ENCODE measurements at places on chromosomes 12 and 14.

DNA sequence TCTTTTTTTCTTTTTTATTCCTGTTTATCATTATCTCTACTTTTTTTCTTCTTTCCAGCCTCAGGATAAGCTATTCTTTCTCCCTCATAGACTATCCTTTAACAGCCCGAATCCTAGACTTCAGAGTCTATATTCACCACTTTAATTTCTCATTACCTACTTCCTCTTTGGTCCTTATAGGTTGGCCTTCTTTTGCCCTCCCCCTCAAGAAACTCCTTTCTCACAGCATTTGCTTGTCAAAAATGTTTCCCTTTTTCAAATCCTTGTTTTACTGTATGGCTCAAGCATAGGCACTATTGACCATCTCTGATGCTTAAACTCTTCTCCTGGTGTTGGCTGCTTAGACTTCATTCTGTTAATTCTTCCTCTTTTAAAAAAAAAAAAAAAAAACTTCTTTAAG, 52.5 kb downstream of the KIAA0586 start:
- DNase-seq: no peak

GRCh38 chr14:39212693-39213092, 21.0 kb upstream of the MIA2 start:
- no peak for DNase-seq

GRCh38 chr14:101247842-101248725, 313.2 kb upstream of the DIO3 start:
- DNase-seq: no peak

GRCh38 chr14:68951035-68951797, 27.9 kb downstream of the ACTN1 start:
- no peak for DNase-seq

- no peak for DNase-seq
Observed at GRCh38 chr12:6092784-6093722, 31.4 kb downstream of the VWF start.

- DNase-seq: peak; percentile 13
Observed at GRCh38 chr12:38904537-38905479, 583 bp downstream of the CPNE8 start.

DNA sequence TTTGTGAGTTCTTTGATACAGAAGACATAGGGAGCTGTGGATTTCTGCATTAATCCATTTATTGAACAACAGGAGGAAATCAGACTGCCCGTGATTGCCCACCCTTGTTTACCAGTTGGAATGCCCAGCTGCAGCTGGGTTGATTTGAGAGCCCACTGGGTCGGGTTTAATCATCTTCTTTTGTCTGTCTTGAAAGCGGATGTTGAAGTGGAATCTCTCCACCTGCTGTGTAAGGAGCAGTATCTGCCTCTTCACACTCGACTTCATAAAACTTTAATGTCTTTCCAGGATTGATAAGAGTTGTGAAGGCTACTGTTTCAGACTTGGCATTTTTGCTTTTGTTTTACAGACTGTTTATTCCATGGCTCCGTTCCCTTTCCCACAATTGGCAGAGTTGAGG, 39.9 kb downstream of the TBC1D30 start:
- no peak for DNase-seq

DNA sequence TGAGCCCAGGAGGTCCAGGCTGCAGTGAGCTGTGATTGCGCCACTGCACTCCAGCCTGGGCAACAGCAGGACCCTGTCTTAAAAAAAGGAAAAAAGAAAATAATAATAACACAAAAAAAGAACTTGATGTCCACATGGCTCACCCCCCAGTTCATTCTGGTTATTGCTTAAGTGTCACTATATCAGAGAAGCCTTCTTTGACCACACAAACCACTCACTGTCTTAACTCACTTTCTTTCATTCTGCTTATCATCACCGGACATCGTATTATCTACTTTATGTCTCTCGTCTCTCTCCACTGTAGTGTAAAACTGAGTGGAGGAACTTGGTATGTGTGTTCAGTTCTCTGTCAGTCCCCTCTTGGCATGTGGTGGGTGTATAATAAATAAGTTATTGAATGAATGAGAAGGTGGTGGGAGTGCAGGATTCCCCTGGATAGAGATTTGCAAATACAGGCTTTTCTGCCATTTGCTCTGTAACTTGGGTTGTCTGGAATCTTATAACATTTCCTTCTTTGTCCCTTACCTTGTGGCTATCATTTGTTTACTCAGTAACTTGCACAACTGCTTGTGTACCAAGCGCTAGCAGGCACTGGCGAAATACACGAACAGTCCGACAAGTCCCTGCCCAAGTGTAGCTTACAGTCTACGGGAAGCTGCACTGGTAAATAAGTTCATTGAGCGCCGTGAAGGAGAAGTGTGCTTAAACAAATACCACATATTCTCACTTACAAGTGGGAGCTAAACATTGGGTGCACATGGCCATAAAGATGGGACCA, 86.6 kb upstream of the TRAF3 start:
- no peak for DNase-seq

GRCh38 chr14:56040121-56040520, 78.1 kb upstream of the PELI2 start:
- DNase-seq: no peak

DNA sequence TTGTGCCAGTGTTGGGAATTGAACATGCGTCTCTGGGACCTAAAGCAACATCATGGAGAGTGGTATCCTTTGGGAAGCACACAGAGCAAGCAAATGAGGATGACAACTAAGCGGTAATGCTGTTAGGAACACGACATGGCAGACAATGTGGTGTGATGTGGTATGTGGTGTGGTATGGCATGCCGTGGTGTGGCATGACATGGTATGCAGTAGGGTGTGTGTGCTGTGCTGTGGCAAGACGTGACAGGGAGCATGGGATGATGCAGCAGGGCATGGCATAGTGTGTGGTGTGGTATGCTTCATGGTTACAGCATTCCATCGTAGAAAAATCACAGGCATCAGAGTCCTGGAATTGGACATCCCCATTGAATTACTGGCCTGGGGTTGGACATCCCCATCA, 108.7 kb downstream of the RTN1 start:
- no peak for DNase-seq

DNA sequence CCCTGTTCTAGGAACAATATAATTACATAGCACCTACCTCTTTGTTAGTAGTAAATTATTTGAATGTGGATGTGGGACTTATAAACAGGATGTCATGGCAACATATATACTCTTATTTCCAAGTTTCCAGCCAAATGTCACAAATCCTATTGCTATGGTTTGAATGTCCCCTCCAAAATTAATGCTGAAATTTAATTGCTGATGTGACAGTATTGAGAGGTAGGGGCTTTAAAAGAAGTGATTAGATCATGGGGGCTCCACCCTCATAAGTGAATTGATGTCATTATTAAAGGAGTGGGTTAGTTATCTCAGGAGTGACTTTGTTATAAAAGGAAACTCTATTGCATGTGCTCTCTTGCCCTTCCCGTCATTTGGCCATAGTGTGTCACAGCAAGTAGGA, 164.2 kb upstream of the ATF7IP start:
- DNase-seq: no peak

GRCh38 chr12:47935184-47935583, 28.2 kb upstream of the TMEM106C start:
- DNase-seq: no peak

- no peak for DNase-seq
Observed at GRCh38 chr14:93063393-93063792, 52.3 kb downstream of the ITPK1 start.

- no peak for DNase-seq
Observed at GRCh38 chr12:69679119-69679518, 20.0 kb downstream of the BEST3 start.

- DNase-seq: no peak
Observed at GRCh38 chr14:102878174-102878969, 44.1 kb upstream of the AMN start.

DNA sequence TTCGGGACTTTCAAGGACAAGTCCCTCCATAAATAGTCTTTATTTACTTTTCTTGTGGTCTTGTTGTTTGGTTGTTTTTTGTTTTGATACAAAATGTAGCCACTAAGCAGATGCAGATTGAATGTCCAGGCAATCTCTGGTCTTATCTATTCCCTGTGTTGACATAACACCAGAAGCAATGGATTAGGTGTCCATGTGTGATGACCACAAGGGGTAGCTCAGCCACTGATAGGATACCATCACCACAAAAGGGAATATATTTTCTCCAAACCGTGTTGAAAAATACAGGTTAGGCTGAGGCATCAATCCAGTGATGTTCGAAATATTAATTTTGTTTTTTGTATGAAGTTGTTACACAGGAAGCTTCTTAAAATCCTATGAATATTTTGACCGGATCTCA, 196.3 kb downstream of the EPS8 start:
- no peak for DNase-seq

DNA sequence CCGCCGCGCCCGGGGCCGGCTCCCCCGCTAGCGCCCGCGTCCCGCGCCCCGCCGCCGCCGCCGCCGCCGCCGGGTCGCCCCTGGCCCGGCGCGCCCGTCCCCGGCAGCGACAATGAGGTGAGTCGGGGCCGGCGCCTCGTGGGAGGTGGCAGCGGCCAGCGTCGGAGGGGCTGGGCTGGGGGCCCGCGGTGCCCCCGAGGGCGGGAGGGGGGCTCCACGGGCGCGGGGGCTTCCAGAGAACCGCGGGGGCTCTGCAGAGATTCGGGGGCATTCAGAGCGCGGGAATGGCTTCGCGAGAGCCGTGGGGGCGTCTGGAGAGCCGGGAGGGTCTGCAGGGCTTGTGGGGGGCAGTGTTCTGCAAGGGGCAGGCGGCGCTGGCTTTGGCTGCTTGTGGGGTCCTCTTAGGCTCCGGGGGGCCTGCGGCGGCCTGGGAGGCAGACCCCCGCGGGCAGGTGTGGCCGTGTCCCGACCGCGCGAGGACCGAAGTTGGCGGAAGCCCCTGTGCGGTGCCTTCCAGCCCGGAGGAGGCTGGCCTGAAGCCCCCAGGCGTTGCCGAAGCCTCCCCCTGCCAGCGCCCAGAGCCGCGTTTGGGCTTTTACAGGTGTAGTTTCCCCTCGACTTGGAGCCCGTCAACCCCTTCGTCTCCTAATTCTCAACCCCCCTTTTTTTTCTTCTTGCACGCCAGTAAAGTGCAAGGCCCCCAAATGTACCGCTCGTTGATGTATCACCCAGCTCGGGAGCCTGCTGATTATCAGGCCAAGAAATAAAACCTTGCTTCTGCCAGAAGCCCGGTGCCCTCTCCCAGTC, 93.1 kb upstream of the EVL start:
- DNase-seq: no peak

GRCh38 chr12:114045349-114045748, 79.2 kb upstream of the RBM19 start:
- DNase-seq: no peak

Data from activated CD4-positive, alpha-beta T cell treated with anti-CD3 and anti-CD28 coated beads, Interleukin-2, amount 50 U/mL, for 1 hour (primary cell).